Activated CD4-positive, alpha-beta T cell treated with anti-CD3 and anti-CD28 coated beads, Interleukin-2, amount 10 ng/mL, durations not matched to agents 7 days and 5 days (primary cell): ENCODE measurements at places on chromosomes 7 and 10. TPM values are rescaled to one million over a fixed set of nuclear protein-coding genes. Genes with fewer than 3 reads are reported as not detected.

- DNase-seq: no peak
Measured at GRCh38 chr10:119535837-119536507, 6.5 kb downstream of the RGS10 start.

Gene INMT
- total RNA-seq: 1.3 TPM

DNA sequence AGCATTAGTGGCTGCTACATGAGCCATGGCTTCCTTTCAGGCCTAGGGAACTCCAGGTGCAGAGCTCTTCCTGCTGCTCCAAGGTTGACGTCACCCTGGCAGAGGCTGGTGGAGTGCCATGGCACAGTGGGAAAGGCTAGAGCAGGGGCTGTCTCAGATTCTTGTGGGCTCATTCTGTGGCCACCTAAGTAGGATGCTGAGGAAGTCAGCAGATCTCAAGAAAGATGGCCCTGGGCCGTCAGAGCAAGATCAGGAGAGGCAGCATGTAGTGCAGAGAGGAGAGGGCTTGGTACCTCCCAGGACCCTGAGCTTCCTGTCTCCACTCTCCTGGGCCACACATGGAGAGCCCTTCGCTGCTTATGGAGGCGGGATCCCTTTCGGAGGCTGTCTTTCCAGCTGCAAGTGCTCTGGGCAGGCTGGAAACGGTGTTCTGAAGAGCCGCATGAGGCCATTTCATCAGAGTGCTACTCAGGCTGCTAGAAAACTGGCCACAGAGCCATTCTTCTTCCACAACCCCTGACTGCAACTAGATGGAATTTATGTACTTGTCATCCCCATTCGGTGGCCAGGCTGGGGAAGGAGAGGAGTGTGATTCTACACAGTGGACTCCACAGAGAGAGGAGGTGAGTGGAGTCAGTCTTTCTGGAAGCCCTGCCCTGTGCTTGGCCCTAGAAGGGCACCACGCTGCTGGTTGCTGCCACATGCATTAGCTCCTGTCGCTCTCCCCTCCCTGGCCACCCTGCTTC lies 304.2 kb downstream of the RPS24 start:
- DNase-seq: no peak

Gene FXYD4
- total RNA-seq: not detected

Gene AGR3
- total RNA-seq: not detected

Gene SPDYE3
- not detected for total RNA-seq

DNA sequence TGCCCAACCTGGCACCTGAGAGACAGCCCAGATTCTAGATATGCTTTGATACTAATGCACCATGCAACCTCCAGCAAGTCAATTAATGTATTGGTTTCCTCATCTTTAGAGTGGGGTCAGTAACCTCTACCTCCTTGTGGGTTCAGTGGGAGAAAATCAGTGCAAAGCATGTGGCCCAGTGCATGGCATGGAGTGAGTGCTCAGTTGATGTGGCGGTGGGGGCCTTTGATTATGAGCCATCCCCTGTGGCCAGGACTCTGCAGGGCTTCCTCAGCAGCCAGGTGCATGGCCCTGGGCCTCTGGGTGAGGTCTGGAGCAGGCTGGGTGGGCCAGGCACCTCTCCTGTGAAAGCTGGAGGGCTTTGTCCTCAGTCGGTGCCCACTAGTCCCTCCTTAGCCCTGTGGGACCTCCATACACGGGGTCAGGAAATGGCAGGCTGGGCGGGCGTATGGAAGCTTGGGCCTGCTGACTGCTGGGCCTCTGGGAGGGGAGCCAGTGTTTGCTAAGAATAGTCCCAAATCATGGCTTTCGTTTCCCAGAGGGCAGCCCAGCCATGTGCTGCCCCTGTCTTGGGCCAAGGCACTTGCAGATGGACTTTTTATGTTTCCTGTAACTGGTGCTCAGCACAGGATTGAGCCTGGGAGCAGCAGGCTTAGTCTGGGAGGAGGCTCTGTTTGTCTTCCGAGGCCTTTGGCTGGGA lies 3.4 kb downstream of the PALD1 start:
- no peak for DNase-seq

DNA sequence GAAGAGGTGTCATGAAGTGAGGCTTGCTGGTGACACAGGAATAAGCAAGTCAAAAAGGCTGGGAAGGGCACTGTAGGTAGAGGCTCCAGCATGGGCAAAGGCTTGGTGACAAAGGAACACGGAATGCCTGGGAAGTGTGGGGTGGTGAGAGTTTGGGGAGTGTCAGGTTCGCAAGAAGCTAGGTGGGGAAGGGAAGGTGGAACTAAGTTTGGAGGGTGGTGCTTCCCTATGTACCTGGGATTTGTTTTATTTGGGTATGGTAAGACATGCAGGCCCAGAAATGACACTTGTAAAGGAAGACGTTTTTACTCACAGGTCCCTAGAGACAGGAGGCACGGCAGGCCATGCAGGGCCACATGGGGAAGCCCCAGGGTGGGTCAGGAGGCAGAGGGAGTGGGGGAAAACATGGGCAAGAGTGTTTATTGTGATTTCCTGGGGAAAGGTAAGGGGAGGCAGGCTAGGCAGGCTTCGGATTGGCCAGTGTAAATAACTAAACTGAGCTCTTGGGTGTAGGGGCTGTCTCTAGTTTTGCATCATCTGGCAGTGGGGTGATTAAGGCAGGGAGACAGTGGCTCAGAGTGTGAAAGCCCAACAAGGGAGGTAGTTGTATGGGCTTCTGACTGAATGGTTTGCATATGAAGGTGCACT lies 52.1 kb downstream of the SH2D4B start:
- DNase-seq: no peak

Gene DPCD
- 2.9 TPM for total RNA-seq

Gene IFIT2
- total RNA-seq: 10.2 TPM

DNA sequence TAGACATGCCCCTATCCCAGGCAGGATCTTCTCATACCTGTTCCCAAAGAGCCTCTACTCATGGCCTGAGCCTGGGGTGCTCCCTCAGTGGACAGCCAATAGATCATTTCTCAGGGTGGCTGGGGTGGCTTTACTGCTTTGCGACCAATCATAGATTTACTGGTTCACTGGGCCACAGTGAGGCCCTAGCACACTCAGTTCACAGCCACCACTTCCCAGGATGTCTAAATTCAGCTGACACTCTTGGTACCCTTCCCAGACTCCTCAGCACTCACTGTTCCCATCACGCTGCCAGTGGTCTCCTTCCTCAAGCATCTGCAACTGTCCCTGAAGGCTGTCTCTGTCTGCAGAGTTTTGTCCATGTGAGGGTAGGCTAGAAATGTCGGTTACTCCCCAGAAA lies 50.6 kb downstream of the ARHGAP22 start:
- no peak for DNase-seq

DNA sequence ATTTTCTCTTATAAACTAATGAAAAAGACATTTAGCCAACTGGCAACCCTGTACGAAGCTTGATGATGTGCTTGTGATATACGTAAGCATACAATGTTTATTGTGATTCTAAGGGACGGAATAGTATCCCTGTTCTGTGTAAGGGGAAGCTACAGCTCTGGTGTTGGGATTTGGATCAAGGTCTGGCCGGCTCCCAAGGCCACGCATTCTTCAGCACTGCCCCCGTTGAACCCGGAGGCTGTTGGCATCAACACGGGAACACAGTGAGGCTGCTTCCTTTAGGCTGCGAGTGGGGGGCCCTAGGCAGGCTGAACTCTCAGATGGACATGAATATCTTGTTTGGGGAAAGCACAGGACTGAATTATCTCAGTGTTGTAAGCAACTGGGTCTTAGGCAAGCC lies 180.6 kb downstream of the CAMK1D start:
- DNase-seq: no peak

GRCh38 chr10:76626386-76626785 lies 1011.2 kb downstream of the KCNMA1 start:
- no peak for DNase-seq

Gene TLX1
- total RNA-seq: not detected

DNA sequence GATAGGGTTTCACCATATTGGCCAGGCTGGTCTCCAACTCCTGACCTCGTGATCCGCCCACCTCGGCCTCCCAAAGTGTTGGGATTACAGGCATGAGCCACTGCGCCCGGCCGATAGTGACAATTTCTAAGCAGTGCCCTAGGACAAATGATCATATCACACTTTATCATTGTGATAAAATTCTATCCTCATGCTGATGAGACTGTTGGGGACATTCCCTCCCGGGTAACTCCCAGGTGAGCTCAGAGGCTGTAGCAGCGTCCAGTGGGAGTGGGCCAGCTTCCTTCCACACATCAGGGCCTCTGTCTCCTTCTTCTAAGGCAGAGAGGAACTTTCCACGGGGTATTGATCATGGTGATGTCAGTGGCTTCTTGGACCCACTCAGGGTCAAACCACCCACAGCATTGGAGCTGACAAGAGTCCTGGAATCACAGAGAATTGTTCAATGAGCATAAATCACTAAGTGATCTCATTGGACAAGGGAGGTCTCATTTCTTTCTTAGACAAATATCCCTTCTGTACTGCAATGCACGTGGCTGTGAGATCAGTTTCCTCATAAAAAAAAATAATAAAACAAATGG lies 256.1 kb downstream of the KLF6 start:
- no peak for DNase-seq

DNA sequence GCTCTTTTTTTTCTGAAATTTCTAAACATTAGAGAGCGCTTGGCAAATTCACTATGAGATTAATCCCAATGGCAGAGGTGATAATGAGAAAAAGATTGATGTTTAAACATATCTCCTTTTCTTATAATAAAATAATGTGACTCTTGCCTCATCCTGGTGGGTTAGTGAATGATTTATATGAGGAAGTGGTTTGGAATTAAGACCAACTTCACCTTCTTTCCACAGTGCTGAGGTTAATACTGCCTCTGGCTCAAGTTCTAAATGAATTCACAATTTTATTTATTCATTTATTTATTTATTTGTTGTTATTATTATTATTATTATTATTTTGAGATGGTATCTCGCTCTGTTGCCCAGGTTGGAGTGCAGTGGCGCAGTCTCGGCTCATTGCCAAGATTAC lies 40.5 kb upstream of the ADO start:
- DNase-seq: no peak

Gene FEZF1
- not detected for total RNA-seq

DNA sequence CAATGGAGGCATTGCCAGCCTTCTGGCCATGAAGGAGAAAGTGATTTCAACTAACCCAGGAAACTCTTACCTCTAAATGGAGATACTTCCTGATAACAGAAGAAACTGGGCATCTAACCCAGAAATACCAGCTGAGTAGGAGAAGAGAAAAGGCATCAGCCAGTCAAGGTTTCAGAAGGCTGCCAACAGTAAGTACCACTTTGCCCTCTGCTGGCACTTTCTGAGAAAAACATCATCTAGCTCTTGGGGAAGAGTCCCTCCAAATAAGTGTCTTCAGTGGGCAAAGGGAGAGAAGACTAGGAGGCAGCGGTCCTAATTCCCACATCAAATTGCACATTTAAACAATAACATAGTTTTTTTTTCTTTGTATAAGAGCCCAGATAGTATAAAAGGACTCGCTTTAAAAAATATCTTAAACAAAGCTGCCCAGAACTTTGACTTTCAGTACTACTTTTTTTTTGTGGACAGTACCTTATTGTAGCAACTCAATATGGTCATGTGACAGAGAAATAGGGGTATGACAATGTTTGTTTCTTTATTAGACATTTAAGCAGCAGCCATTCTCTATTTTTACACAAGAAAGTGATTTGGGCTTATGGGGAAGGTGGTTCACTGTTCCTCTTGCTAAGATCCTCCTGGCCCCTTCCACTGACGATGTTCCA lies 157.3 kb downstream of the CTTNBP2 start:
- peak; percentile 18 for DNase-seq

Gene CCDC3
- total RNA-seq: 0.12 TPM

DNA sequence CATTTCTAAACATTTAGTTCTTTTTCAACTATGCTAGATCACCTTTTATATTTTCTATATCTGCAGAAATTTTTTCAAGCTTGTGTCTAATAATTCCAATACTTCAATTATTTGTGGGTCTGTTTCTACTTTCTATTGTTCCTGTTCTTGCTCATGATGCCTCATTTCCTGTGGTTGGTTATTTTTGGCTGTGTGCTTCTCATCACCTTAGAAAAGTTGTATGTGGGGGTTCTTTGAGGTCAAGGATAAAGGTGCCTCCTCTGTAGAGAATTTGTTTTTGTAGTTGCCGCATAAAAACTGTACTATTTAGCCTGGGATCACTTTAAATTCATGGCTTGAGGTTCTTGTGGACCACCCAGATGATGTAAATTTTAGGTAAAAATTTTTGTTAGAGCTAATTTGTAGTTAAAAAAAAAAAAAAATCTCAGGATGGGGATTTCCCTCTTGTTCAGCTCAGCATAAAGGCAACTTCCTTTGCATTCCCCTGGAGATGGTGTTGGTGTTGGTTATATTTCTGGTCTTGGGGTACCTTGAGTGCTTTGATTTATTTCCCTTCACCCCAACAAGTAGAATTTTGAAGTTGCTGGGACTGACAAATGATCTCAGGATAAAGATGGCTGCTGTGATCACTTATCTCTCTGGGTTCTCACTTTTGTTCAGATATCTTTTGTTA lies 27.0 kb upstream of the JAZF1 start:
- DNase-seq: no peak

- DNase-seq: no peak
Measured at GRCh38 chr10:6624392-6624791, 44.3 kb upstream of the PRKCQ start.

DNA sequence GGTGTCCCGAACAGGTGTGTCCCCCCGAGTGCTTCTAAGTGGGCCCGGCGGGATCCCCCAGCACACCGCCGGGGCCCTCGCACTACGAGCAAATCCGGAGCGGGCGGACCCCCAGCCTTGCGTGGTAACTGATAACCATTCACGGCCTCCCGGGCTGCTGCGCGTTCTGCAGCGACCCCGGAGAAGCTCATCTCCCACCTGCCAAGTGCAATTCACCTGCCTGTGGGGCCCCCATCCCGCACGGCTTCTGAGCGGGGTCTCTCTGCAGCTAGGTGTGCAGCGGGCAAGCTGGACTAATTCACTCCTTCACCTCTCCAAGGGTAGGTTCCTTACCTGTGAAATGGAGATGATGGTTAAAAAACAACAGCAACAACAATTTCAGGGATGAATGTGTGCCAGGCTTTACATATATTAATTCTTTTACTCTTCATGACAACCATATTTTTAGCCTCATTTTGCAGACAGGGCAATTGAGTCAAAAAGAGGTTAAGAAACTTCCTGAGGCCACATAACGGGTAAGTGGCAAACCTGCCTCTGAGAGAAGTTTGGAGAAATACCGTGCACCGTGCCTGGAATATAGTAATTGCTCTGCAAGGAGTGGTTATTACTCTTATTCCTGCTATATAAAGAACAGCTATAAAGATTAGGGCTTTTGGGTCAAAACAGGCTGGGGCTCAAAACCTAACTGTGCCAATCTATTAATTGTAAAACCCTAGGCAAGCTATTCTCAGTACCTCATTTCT lies 652 bp upstream of the PODXL start:
- DNase-seq: no peak

- DNase-seq: no peak
Measured at GRCh38 chr10:26831936-26832335, 28.8 kb downstream of the ABI1 start.

- DNase-seq: no peak
Measured at GRCh38 chr10:23912884-23913404, 296.0 kb upstream of the KIAA1217 start.
